ENCODE measurements at places on chromosomes 1 and 21.

DNA sequence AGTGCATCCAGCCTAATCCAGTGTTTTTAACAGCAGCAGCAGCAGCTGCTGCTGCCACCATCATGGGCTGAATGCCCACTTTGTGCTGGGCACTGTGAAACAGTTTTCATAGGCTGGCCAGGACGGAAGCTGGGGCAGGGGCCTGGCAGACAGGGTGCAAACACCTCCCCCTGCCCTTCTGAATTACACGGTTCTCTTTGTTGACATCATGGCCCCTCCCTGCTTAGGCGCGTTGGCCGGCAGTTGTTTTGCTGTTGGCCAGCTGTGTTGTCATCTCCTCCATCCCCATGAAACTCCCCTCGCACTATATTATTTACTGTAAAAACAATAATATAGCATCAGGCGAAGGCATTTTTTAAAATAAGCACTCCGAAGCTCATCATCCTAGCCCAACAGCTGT lies 33.1 kb downstream of the PTPRU start:
- no peak for DNase-seq

GRCh38 chr21:38839328-38840286 lies 33.9 kb downstream of the ETS2 start:
- DNase-seq: no peak

- DNase-seq: no peak
These were observed 309.5 kb downstream of the KIF26B start for GRCh38 chr1:245464290-245464689.

GRCh38 chr1:99229122-99229521 lies 35.2 kb upstream of the PLPPR4 start:
- DNase-seq: no peak

GRCh38 chr1:54810153-54810942 lies 9.2 kb upstream of the TTC22 start:
- DNase-seq: peak; percentile 63

DNA sequence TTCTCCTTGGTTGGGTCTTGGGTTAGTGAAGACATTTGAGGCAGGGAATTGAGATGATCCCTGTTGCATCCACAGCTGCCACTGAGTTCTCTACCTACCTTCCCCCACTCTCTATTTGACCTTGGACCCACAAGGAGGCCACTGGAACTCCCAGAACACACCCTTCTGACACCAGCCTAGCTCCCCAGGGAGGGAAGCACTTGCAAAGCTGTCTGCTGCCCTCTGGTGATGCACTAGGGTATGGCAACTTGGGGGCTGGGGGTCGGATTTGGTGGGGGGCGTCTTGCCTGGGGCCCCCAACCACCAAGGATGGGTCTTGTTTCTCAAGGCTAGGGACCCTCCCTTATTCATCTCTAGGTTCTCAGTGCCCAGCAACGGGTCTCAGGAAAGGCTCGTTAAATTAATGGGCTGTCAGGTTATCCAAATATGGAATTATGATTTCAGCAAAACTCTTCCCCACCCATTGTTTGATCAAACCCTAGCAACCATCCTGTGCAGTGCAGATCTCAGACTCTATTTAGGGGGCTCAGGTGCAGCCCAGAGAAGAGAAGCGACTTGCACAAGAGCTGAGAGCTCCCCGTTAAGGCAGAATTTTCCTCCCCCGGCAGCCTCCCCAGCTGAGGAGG lies 177.8 kb upstream of the KLHDC7A start:
- DNase-seq: no peak

- DNase-seq: no peak
These were observed 1.0 kb downstream of the GATAD2B start for GRCh38 chr1:153921803-153922075.

DNA sequence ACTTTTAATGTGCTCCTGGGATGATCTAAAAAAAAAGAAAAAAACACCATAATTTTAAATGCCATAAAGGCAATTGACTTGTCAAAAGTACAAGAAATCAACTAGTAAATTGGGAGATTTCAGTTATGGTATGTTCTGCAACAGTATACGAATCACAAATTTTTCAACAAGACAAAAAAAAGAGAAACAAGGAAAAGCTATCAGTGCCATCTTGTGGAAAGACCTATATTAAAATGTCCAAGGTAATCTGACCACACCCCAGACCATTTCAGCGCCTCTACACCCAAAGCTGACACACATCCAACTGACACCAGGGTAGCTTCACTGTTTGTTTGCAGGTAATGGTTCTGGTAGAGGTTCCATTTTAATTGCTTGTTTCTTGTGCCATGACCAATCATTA lies 5.0 kb upstream of the DUSP23 start:
- no peak for DNase-seq

DNA sequence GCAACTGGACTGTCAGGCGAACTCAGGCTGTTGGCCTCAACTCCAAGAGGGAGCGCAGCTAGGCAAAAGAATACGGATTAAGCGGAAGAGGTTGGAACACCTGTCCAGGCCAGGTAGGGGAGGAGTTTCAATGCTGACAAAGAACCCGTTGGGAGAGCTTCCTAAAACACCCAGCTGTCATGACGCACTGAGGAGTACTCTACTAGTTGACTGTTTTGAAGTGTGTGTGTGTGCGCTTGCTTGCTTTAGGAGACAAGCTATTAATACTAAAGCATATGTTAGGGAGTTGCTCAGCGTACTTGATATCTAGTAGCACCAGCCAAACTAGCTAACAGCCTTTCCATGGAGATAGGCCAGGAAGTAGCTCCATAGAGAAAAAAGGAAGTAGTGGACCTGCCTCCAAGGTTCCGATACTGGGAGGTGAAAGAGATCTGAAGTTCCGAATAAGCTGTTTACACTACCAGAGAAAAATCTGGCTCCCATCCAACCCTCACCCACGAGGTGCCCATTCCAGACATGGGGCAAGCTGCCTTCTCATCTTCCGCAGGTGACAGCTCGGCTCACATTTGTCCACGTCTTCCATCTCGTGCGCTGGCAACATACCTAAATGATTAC lies 974 bp upstream of the FNBP1L start:
- peak; percentile 90 for DNase-seq

DNA sequence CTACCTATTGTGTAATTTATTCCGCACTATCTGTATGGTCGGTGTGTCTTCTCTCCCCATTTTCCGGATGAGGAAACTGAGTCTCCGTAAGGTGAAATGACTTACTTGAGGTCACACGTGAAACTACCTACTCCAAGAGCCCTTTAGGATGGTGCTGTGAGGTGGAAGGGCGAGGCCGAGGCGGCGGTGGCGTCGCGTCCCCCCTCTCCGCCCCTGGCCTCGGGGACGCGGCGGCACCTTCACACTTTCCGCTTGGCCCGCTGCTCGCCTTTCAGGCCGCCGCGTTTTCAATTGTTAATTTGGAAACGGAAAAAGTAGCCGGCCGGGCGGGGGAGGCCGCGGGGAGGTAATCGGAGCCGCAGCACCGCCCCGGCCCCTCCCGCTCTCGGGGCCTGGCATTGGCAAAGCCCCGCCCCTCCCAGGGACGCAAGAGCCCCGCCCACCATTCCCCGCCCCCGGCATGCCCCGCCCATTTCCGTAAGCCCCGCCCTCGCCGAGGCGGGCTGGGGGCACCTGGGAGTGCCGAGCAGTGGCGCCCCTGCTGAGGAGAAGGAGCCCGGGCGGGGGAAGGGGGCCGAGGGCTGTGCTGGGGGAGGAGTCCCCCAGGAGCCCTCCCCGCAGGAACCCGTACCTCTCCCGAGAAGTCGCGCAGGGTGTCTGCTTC lies 18.6 kb downstream of the KCNQ4 start:
- peak; percentile 100 for DNase-seq

DNA sequence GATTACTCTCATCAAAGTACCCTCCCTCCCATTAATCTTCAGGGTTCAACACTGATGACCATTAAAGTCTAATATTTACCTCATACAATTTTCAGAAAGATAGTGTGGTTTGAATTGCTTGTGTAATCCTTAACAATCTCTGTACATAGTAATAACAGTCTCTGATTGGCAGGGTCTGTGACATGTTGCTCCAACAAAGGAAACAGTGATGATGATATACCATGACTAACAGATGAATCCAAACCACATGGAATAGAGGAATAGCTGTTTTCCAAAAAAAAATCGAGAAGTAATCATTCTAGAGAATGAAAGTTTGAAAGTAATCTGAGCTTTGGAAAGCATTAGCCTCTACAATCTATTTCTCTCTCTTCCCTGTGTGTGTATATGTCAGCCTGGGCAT lies 610.1 kb upstream of the NEGR1 start:
- DNase-seq: no peak

- no peak for DNase-seq
These were observed 19.8 kb downstream of the ADGRB2 start for GRCh38 chr1:31744165-31744888.

DNA sequence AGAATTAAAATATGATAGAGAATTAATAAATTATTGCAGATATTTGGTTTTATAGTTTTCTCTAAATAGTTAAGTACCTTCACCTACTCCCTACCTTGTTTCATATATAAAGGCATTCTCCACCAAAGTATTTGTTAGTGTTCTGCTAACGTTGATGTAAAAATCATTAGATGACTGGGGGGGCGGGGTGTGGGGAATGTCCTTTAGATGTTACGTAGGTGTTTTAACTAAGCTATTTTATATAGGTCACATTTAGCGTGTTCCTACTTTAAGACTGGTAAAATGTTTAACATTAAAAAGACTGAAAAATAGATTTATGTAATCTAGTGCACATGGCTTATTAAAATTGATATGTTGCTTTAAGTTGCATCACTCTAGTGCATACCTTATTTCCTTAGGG lies 48.6 kb downstream of the PTPRC start:
- DNase-seq: no peak

DNA sequence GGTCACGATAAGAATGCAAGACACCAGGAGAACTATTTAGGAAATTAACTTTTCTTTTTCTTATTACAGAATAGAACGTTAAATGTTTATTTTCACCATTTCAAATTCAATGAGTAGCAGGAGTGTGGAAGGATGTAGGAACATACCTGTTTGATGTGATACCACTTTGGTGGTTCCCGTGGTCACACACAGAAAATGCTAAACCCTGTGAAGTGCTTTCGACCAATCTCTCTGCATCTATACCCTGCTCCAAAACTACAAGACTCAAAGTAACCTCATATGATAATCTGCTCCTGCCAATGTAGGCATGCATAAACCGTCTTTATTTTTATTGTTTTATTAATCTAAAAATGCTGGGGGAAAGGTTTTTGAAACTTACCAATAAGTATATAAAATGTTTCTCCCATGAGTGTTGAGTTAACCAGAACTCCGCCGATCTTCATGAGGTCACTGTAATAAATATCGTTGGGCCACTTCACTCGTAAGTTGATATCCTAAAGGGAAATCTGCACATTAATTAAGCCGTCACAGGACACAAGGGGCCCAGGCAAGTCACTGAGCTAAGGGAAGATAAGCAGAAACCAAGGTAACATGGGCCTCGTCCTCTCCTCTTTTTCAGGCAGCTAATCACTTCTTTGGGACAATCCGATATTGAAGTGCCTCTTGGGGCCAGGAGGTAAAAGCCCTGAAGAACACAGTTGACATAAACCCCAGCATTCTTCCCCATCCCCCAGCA lies 60.6 kb downstream of the SIM2 start:
- no peak for DNase-seq

DNA sequence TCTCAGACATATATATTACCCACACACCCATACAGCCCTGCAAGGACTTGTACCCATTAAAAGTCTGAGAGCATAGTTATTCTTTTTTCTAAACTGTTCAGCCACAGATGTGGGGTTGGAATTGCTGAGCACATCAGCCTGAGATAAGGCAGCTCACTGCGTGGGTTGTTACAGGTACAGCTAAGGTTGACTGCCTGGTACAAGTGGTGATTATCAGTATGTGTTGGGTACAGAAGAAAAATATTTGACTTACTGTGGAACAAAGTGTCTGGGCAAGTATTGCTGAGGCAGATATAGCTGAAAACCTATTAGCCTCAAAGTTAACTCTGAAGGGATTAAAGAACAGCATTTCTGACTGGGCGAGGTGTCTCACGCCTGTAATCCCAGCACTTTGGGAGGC lies 5.0 kb downstream of the STX12 start:
- DNase-seq: no peak

DNA sequence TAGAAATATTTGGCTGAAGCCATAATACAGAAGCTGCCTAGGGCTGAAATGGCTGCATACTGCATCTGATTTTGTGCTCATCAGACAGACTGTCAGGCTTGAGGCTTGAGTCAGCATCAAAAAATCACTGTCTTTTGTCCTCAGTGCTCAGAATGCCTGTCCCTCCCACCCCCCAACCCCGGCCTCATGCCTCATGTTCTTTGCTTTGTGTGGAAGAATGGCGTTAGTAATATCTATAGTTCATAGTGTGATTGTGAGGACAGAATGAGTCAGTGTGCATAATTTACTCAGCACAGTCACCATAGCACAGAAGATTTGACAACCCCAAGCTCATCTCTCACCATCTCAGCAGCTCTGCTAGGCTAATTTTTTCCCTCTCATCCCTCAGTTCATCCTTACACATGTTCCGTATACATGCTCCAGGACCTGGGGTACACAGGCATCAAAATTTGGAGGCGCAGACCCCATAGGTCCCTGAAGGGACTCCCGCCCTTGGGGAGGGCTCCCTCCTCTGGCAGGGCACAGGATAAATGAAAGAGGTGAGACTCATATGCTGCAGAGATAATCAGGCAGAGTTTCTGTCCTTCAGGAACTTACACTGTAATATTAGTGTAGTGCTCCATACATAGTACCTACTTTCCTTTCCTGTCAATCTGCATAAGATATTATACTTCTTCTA lies 159.1 kb upstream of the C8B start:
- DNase-seq: no peak

DNA sequence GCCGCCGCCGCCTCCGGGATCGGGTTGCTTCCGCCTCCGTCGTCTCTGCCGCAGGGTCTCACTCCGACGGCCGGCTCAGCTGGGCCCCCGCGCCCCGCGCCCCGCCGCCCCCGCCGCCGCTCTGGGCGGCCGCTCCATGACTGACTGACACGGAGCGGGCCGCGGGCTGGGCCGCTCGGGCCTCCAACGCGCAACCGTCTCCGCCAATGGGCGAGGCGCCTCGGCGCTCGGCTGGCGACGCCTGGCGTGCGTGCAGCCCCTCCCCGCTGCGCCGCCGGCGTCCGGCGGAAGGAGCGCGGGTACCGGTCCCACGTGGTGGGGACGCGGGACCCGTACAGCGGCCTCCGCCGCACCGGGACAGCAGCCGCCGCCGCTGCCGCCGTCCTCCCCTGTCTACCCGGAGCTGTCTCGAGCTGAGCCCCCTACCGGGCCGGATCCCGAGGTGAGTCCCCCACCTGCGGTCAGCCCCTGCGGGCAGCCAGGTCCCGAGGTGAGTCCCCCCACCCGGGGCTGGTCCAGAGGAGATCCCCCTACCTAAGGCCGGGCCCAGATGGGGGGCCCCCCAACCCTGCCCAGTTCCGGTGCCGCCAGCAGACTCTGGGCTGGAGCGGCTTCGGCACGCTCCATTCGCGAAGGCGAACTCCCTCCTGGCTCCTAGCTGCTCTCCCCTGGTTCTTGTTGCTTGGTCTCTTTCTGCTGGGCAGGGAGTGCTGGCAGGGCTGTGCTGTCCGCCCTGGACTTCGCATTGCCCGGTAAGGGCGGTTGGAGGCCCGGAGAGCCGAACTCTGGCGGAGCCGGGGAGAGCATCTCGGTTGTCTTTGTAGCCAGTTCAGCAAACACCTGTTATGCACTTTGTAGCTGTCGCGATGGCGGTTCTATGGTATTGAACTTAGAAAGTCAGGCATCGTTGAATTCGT lies at the start of the genes TAF5L and URB2:
TSS of gene TAF5L (minus strand) at position 208 of the 917 bp plus-strand sequence. CDS start 11,640 bp downstream, outside the sequence.
TSS of gene URB2 (plus strand) at position 333 of the 917 bp plus-strand sequence. CDS start 1,387 bp downstream, outside the sequence.
- peak; percentile 83 for DNase-seq
